Fibroblast of upper back skin (primary cell): ENCODE measurements at places on chromosomes 4 and X.

DNA sequence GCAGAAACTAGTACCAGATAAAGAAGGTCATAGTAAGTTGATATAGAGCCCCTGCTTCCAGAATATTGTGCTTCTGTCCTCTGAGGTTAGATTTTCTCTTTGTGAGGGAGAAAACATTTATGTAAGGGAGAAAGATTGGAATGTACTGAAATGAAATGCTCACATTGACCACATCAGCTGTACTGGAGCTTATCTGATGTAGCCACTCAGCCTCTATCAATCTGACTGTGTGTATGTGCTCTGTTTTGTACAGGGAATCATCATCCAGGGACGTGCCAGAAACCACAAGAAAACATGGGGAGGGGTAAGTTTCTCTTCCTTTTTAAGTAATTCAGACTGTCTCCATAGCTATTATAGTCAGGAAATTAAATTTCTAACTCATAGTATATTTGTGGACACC, 56.8 kb downstream of the PRRG1 start:
- peak; percentile 66 for DNase-seq

- no peak for DNase-seq
These were observed 173.5 kb downstream of the GRID2 start for GRCh38 chr4:92477298-92477697.

- DNase-seq = peak; percentile 23
These were observed 220.7 kb upstream of the CASK start for GRCh38 chrX:42143866-42144592.

DNA sequence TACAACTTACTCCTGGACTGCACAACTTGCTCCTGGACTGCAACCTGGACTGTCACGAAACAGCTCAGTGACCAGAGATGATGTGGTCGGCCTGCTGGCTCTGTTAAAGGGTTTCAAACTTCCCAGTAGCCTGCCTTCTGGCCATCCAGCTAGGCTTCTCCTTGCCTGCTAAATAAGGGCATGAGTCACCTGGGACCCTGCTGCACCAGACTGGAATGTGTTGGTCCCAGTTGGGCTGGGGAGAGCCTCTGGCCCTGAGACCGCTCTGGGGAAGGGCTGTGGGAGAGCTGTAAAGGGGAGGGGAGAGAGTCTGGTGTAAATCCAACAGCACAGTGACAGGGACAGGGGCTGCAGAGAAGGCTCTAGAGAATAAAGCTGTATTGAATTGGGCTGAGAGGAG, 165.8 kb downstream of the VSIG4 start:
- DNase-seq = no peak

GRCh38 chrX:118760025-118760424, 32.6 kb downstream of the IL13RA1 start:
- no peak for DNase-seq
